ENCODE measurements at places on chromosomes 1 and 21. TPM values are rescaled to one million over a fixed set of nuclear protein-coding genes. Genes with fewer than 3 reads are reported as not detected.

GRCh38 chr1:86708920-86709319 is 4.5 kb downstream of the SH3GLB1 start:
- no peaks in the 10 kb centered on the region for H3K27me3 ChIP-seq
- peaks cover 31% of the 10 kb centered on the region for H3K4me1 ChIP-seq
- H3K4me3 ChIP-seq, result no peak overlapping the region
- H3K27ac ChIP-seq, result no peak overlapping the region
- H3K36me3 ChIP-seq, result peaks cover 14% of the 10 kb centered on the region

DNA sequence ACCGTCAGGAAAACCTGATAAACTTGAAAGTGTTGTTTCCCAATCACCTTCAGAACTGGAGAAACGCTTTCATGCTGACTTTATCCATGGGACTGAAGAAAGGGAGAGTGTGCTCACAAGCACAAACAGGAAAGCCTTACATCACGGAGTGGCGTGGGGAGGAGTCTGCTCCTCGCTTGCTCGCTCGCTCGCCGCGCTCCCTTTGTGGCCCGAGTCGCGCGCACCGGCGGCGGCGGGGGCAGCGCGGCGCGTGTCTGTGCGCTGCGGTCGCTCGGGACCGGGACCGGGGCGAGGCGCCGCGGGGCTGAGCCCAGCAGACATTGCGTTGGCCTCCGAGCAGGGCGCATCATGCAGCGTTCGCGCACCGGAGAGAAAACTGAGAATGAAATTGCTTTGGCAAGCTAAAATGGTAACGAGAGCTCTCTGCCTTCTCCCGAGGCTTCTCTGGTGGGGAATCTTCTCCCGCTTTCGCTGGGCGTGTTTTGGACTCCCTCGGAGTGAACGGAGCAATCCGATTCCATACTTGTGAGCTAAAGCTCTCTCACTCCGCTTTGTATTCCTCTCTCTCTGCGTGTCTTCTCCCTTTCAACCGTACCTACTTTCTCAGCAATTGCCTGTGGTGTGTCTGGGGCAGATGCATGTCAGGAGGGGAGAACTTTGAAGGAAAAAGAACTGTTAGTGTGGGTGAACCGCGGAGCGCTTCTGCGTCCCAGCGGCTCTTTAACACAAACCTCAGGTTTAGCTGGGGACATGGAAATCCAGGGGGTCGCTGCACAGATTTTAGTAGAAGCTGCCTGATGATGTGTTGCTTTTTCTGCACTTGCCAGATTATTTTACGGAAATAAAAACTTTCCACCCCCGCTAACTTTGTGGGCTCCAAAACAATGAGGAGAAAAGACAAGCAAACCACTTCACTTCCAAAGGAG is at the start of gene RGL1:
Gene RGL1, plus strand, starts transcription at position 205 of the 926 bp plus-strand sequence. Its CDS starts 178 bp downstream, at position 383.
- H3K4me1 ChIP-seq, result peaks cover 19% of the 10 kb centered on the region
- H3K36me3 ChIP-seq, result peaks cover 7% of the 10 kb centered on the region
- H3K4me3 ChIP-seq, result peak within 1 kb of the TSS; percentile 75
- peaks cover 23% of the 10 kb centered on the region for H3K27me3 ChIP-seq
- peak; percentile 45 for DNase-seq

DNA sequence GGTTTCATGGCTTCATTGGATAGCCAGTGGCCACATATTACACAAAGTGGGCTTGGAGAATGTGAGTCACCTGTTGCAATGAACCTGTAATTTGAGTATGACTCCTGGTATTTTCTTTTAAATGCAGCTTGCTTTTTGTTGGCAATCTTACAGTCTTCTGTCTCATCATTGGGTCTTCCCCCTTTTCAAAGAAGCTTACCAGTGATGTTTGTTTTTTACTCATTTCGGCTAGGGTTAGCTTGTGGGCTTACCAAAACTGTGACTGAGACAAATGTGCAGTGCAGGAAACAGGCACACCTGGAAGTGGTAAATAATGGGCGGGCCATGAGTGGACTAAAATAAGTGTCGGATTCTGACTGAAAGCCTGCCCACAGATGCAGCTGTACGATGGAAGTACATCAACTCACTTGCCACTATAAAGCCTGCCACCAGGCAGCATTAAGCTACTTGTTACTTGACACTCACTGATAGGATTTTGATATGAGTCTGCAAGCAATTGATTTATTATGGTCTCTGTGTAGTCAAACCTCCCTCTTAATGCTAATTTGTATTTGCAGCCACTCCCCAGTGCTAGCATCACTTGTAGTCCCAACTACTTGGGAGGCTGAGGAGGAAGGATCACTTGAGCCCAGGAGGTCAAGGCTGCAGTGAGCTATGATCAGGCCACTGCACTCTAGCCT is 4.2 kb downstream of the HHAT start:
- peak; percentile 92 for DNase-seq
- peak overlapping the region; percentile 45 for H3K4me3 ChIP-seq
- H3K36me3 ChIP-seq, result no peaks in the 10 kb centered on the region
- peaks cover 50% of the 10 kb centered on the region for H3K27me3 ChIP-seq
- H3K27ac ChIP-seq, result peak overlapping the region; percentile 78

DNA sequence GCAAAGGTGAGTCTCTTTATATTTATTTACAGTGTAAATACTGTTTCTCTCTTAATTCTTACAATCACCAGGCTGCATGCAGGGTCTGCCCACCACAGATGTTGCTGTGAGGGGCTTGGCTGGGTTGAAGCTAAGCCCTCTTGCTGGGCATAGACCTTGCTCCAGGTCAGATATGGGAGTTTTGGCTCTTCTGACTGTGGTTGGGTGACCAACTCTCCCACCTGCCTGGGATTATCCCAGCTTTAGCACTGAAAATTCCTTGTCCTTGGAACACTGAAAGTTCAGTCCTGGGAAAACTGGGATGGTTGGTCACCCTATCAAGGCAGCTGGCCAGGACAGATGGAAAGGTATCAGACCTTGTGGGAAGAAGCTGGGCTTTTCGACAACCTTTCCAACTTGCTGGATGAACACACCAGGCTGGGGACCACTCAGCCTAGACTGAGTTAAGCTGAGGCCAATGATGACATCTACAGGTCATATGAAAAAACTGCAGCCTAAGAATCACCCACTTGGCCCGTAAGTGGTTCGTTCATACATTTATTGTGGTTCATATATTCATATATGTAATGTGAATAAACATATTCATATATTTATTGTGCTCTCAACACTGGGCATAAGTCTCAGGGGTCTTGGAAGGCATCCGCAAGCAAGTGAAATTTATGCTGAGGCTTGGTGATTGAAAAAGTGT is 26.6 kb upstream of the HPDL start:
- H3K4me3 ChIP-seq, result no peak overlapping the region
- peaks cover 19% of the 10 kb centered on the region for H3K4me1 ChIP-seq
- no peaks in the 10 kb centered on the region for H3K27me3 ChIP-seq
- no peaks in the 10 kb centered on the region for H3K36me3 ChIP-seq
- H3K27ac ChIP-seq, result no peak overlapping the region
- DNase-seq, result peak; percentile 55

GRCh38 chr1:961132-961669 is 817 bp downstream of the KLHL17 start:
- H3K4me3 ChIP-seq, result peak overlapping the region; percentile 41
- H3K27ac ChIP-seq, result no peak overlapping the region
- H3K27me3 ChIP-seq, result no peaks in the 10 kb centered on the region
- DNase-seq, result no peak
- peaks cover 24% of the 10 kb centered on the region for H3K4me1 ChIP-seq
- H3K36me3 ChIP-seq, result peaks cover 4% of the 10 kb centered on the region

DNA sequence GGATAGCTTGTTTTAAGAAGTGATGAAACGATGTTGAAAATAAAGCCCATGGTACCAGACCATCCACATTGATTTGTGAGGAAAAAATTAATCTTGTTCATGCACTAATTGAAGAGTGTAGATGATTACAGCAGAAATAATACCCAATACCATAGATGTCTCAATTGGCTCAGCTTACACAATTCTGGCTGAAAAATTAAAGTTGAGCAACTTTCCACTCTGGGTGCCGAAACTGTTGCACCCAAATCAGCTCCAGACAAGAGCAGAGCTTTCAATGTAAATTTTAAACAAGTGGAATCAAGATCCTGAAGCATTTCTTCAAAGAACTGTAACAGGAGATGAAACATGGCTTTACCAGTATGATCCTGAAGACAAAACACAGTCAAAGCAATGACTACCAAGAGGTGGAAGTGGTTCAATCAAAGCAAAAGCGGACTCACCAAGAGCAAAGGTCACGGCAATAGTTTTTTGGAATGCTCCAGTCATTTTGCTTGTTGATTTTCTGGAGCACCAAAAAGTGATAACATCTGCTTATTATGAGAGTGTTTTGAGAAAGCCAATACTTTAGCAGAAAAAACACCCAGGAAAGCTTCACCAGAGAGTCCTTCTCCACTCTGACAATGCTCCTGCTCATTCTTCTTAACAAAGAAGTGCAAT is 16.1 kb upstream of the KCNA3 start:
- H3K4me3 ChIP-seq, result no peak overlapping the region
- no peaks in the 10 kb centered on the region for H3K27me3 ChIP-seq
- H3K27ac ChIP-seq, result no peak overlapping the region
- DNase-seq, result no peak

DNA sequence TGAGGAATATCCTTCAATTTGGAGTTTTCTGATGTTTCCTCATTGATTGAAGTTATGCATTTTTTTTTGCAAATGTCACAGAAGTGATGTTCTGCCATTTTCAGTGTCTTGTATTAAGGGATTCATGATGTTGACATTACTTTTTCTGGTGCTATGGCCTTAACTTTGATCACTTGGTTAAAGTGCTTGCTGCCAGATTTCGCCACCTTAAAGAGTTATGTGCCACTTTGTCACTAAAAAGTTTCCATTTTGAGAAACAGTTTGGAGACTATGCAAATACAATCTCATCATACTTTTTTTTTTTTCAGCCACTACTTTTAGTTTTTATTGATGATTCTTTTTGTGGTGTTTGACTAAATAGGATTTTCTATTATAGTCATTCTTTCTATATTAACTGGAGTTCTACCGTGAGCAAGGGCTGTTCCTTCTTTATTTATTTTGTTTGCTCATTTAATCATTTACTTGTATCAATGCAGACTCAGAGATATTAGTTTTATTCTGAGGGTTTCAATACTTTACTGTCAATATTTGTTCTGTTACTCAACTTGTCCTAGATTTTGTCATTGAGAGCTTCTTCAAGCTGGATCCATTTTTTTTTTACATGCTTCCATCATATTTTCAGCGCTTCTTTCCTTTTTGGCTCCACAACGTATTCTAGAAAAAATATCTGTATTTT is 3.2 kb downstream of the GBP7 start:
- no peak overlapping the region for H3K27ac ChIP-seq
- no peaks in the 10 kb centered on the region for H3K27me3 ChIP-seq
- no peak overlapping the region for H3K4me3 ChIP-seq

DNA sequence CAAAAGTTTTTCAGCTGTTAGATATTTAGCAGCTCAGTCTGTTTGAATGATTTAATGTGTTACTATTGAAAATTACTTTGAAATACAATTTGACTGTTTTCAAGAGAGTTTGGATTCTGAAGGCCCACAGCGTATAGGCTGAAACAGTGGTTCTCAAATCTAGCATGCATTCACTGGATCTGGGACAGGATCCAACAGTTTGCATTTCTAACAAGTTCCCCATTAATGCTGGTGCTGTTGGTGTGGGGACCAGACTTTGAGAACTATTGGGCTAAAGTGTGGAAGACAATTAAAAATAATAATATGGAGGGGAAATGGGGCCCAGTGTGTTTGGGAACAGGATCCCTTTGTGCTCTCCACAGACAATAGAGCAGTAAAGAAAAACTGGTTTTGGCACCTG is 31.9 kb downstream of the ITSN1 start:
- DNase-seq, result no peak
- no peak overlapping the region for H3K4me3 ChIP-seq
- H3K36me3 ChIP-seq, result no peaks in the 10 kb centered on the region

DNA sequence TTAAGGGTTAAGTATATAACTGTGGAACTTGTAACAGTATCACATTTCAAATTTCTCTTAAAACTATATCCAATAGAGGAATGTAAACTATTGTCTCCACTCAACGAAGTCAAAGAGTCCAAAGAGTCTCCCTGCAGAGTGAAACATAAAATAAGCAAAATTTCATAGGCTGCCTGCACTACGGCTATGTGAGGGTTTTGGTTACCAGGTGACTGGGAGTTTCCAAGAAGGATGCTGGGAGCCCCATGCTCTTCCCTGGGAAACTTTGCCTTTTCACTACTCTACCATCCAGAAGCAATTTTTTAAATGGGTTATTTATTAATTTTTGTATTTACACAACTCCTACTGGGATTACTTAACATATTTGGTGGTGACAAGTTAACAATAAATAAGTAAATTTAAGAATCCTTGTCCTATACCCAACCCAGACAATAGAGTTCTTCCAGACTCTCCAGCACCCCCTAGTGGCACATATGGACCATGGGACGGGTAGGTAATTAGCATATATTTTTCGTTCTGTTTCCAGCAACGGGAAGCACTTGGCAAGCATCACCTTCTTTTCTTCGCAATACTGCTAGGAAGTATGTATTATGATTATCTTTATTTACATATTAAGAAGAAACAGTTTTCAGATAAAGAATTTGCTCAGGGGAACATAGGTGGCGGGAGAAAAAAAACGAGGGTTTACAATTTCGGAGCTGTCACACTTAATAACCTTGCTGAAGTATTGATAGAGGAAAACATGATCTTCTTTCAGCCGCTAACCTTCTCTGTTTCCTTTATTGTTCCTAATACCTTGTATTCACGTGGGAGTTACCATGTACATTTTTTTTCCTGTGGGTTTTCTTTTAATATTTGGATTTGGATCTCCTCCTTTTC is 3.5 kb downstream of the FMO2 start:
- H3K36me3 ChIP-seq, result no peaks in the 10 kb centered on the region
- peak; percentile 45 for DNase-seq
- H3K27ac ChIP-seq, result no peak overlapping the region
- H3K4me1 ChIP-seq, result no peaks in the 10 kb centered on the region
- H3K27me3 ChIP-seq, result peaks cover 2% of the 10 kb centered on the region
- no peak overlapping the region for H3K4me3 ChIP-seq

The SPRR2E gene
- total RNA-seq, result not detected

DNA sequence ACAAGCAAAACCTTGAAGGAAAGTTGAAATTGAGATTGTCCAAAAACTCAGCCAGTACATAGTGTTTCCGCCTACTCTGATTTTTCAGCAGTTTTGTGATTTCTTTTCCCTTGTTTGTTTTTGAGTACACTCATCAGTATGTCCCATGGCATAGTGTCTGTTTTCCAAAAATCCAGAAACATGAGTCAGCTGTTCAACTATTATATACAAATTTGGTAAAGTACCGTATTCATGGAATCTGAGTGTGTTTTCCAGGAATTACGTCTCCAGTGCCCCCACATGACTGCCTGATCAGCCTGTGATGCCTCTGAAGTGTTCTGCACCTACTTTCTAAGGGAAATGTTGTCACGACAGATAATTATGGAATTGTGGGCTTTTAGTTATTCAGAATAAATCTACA is 186.8 kb downstream of the LTN1 start:
- no peaks in the 10 kb centered on the region for H3K4me1 ChIP-seq
- no peaks in the 10 kb centered on the region for H3K27me3 ChIP-seq
- peaks cover 40% of the 10 kb centered on the region for H3K36me3 ChIP-seq

- H3K36me3 ChIP-seq, result no peaks in the 10 kb centered on the region
- no peak overlapping the region for H3K27ac ChIP-seq
Measured at GRCh38 chr1:15371610-15372545, 37.8 kb upstream of the EFHD2 start.
